G401 (cell line): ENCODE measurements at places on chromosomes 2 and 18. TPM values are rescaled to one million over a fixed set of nuclear protein-coding genes. Genes with fewer than 3 reads are reported as not detected.

DNA sequence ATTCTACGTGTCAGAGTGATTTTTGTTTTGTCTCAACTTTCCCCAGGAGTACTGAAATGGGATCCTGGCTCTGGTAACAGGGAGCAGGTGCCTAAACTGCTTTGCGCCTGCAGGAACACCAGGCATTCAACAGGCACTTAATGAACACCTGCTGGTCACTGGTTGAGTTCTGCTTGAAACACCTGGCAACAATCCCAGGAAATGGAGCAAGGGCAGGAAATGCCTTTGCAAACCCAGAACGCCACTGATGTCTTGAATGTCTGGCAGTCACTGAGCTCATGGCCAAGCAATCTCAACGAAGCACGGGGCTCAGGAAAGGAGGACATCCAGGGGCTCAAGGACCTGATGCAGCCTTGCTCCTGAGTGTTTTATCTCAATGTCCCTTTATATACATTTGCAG is 360.0 kb upstream of the RAB6C start:
- DNase-seq, result peak; percentile 17

DNA sequence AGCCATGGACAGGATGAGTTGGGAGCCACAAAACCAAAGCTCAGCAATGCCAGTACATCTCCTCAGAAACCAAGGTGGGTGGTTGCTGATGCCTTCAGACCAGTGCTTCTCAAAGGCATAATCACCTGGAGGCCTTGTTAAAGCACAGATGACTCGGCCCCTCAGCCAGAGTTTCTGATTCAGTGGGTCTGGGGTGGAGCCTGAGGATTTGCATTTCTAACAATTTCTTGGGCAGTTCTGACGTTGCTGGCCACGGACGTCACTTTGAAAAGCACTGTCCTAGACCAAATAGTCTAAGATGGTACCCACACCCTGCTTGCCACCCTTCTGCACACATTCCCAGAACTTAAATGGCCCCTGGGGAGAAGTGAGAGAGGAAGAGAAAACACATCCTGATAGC is 24.1 kb upstream of the CDH2 start:
- DNase-seq, result no peak

- DNase-seq, result no peak
Observed at GRCh38 chr2:110657724-110658305, 20.0 kb downstream of the BUB1 start.

DNA sequence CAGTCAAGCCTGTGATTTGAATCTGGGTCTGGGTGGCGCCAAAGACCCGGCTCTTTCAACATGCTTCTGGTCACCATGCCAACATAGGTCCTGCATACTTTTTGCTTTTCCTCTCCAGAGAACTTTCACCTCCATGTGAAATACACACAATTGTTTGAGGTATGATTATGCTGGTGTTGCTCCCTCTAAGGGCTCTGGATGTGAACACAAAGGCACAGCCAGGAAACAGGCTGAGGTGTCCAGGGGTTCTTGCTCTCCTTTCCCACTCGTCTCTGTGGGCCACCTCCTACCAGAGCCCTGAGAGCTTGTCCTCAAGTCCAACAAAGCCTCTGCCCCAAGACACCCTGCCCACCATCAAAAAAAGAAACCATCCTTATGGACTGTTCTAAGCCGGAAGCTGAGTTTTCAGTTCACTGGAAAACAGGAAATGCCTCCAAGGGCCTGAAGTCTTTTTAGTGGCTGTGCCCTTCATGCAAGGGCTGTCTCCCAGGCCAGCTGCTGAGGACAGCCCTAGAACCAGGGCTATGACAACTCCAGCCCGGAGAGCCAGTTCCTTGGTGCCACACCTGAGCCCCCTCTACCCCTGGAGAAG is 100.2 kb upstream of the EPAS1 start:
- DNase-seq, result no peak

DNA sequence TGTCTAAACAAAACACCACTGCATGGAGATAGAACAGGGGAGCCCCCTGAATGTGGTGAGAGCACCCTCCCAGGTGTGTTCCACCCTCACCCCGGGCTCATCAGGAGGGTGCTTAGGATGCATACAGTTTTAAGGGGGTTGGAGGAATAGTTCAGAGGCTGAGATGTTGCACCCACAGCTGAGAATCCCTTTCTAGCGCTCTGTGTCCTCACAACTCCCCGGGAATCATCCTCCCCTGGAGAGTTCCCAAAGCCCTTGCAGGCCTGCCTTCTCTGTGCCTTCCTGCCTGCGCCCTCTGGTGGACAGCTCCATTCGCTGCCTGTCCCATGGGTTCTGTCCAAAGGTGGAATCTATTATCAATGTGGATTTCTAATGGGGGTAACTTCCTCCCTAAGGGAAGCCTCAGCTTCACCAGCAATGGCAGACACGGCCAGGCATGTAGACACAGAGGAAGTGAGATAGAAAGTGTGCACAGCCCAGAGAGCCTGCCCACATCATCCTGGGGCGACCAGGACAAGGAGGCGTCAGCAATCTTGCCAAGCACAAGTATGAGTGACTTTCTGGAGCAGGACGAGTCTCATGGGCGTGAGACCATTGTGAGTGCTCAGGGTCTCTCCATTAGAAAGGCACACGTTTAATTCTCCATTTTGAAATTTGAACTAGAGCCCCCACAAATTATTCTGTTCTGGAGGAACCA is 1.2 kb upstream of the UGT1A5 start:
- peak; percentile 53 for DNase-seq

GRCh38 chr2:109270505-109271312 is 141.7 kb downstream of the SH3RF3 start:
- DNase-seq, result no peak

SLC14A1 gene
- total RNA-seq, result not detected in 2 replicates

OTOS gene
- not detected in 2 replicates for total RNA-seq

KIF1A gene
- 15.3 and 24.9 TPM in 2 replicates for total RNA-seq
